Activated CD4-positive, alpha-beta T cell treated with anti-CD3 and anti-CD28 coated beads, Interleukin-2, amount 50 U/mL, for 16 hours (primary cell): ENCODE measurements at places on chromosomes 11 and 22.

DNA sequence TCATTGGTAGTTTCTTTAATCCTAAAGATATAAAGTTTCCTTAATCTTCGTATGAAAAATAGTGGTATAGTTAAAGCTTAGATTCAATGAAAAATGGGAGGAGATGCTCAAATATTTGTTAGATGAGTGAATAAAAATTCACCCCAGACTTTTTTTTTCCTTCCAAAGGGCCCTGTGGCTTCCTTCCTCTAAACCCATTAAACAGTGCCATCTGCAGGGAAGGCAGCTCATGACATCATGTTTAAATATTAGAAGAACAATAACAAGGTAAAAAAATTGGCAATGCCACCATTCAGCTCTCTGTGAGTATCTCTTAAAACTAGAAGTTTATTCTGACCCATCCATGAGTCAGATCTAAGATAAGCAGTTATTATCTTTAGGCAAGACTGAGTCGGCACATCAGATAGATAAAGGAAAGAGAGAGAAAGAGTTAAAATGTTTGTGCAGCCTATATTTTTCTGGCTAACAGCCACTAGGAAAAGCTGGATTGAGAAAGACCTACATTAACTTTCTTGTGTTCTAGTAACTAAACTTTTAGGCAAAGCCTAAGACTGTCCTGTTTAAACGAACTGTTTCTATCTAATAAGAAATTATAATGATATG is 19.1 kb upstream of the OOSP1 start:
- peak; percentile 31 for DNase-seq

- DNase-seq, result no peak
These were observed 62.9 kb downstream of the CRYBB2 start for GRCh38 chr22:25282346-25282670.

DNA sequence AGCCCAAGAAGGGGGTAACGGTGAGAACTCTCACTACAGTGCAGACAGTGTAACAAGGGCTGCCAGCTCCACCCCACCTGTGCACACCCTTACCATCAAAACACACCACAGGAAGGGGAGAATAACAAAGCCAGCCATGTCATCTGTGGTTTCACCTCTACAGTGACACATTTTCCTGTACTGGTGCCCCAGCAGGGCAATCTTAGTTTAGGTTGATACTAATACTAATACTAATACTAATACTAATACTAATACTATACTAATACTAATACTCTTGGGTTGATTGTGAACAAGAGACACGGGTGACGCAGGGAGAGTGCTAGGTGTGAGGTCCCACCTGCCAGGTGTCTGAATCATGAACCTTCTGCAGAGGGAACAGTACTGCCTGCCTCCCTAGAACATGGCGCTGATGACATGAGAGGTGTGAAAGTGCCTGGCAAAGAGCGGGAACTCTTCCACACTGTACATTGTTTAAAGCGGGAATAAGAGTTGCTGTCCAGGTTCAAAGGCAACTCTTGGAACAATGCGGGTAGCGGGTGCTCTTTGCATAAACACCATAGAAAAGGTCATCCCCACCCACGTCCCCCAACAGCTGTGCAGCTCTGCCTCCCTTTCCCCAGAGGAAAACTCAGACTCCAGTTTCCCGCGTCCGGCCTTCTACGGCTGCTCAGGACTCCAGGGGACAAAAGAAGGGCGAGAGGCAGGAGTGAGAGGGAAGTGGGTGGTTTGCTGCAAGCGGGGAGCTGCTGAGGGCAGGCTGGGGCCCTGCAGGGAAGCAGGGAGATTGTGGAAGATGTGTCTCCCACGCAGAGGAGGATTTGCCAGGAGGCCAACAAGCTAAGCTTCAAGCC is 25.0 kb upstream of the TMPRSS4 start:
- DNase-seq, result peak; percentile 73

DNA sequence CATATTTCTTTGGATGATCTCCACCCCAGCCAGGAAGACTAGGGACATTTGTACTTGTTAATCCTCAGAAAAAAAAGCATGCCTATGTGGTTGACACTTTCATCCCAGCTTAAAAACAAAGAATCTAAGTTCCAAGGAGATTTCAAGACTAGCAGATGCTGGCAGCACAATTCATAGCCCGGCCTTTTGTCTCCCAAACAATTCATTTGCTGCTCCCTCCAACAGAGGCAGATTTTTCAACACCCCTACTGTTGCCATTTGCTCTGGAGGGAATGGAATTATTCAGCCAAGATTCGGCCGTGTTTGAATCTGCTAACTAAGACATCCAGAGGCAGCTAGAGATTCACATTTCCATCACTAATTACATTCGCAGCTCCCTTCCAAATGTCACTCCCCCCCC is 15.3 kb downstream of the P2RX3 start:
- DNase-seq, result no peak

DNA sequence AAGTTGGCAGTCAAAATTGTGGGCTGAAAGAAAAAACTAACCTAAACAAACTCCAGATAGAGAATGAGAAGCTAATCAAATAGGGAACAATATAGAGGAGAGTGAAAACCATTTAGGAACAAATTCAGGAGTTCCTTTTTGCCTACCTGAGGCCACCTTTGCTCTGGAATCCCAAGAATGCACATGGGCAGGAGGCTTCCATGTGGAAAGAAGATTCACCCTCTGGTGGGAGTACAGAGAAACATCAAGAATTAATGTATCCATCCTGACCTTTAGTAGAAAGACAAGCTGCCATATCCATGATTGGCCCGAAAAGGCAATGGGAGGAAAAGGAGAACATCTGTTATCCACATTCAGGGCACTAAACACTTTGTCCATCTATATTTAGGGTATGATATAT is 35.0 kb upstream of the MRGPRX1 start:
- no peak for DNase-seq

- peak; percentile 55 for DNase-seq
These were observed 20.9 kb downstream of the TSKU start for GRCh38 chr11:76803811-76804600.

DNA sequence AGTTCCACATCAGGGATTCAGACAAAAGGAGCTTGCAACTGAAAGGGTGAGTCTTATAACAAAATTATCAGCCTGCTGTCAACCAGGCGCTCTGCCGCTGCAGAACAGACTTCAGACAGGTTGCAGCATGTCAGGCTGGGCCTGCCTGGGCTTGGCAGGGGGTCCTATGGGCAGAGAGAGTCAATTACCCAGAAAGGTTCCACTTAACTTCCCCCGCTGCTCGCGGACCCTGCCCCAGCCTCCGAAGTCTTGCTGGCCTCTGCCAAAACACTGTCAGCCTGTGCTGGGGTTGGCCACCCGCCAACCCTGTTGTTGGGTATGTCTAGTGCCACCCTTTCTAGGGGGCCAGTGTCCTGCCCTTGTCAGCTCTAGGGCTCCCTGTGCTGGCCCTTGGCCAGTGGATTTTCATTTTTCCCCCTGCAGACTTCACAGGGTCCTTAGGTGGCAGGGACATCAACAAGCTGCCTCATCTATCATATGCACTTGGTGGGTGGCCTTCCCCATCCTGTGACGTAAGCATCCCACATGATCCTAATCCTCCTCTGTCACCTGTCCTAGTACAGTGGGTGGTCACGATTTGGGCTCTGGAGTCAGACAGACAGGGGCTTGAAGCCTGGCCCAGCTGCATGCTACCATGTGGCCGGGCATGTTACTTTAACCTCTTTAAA is 166.5 kb upstream of the CADM1 start:
- DNase-seq, result no peak

GRCh38 chr11:11948242-11948947 is 60.0 kb downstream of the DKK3 start:
- no peak for DNase-seq

DNA sequence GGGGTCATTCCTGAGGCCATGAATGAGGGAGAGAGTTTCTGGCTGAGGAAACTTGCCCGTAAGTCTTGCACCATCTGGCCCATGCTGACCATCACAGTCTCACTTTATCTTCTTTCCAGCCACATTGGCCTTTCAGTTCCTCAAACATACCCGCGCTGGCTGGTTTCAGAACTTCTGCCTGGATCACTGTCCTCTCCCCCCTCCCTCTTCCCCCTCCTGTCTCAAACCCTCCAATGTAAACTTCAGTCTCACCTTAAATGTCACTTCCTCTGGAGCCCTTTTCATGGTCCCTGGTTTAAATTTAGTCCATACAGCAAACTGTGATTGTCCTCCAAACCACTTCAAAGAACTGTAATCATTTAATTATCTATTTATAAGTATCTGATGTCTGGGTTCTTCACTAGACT is 3.7 kb upstream of the TMEM109 start:
- no peak for DNase-seq

GRCh38 chr22:20654343-20655208 is 119.3 kb upstream of the SERPIND1 start:
- no peak for DNase-seq

DNA sequence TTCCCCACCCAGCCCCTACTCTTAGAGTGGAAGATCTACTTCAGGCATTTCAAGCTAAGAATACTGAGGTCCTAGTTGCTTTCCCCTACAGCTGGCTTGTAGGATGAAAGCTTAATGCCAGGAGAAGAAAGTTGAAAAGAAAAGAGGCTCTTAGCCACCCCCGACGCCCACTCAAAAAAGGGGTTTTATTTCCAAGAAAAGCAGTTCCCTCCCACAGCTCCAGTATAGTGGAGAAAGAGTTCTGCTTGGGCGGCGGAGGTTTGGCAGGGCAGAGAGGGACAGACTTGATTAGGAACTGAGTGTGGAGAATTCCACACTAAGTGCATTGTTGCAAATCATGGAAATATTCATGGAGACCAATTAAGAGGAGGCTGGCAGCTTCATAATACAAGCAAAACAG is 470.9 kb downstream of the ETS1 start:
- no peak for DNase-seq

DNA sequence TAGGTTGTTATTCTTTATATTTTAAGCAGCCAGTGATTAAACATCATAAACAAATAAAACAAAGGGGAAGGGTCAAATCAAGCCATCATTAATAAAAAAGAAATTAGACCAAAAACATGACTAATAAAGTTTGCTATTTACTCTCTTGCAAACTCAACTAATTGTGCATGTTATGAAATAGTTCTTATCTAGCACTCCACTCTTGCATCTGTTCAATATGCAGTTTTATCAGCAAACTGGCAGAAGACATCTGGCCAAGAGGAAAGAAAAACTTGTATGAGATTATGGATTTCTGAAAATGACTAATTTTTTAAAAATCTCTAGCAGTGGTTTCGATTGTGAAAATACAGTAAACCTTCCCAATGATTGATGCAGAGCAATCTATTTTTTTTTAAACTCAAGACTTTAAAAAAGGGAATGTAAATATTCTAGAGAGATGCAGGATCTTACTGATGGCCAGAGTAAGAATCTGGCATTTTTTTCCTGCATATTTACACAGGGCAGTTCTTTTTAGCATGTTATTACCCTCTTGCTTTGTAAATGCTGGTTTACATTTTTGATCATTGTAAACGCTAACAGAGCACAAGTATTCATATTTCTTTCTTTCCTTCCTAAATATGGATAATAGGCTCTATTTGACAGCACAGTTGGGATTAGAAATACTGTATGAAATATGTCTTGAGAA is 83.3 kb downstream of the GRIA4 start:
- DNase-seq, result no peak

GRCh38 chr22:32338757-32339156 is 18.9 kb upstream of the RFPL3 start:
- no peak for DNase-seq

GRCh38 chr22:27416511-27417420 is 384.8 kb downstream of the MN1 start:
- DNase-seq, result no peak

DNA sequence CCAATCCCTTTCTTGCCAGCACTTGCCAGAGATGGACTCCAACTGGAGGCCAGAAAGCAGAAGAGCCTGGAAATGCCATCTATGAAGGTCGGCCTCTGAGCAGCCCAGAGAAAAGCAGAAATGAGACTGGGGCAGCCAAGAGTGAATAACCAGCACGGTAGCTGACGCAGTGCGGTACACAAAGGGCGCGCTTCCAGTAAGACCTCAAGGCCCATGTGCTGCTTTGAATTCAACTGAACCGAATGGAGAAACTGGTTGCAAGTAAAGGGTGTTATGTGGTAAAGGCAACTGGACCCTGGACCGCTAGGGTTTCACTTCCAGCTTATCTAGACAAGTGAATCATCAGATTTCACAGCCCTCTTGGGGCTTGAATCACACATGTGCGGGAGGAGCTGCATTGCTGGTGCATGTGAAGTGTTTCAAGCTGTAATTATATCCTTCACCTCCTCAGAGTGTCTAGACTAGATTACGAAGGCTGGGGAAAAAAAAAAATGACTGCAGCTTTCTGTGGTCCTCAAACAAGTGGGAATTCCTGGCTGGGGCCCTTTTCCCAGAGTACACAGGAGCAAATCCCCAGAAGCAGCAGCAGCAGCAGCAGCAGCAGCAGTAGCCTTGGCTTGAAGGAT is 128.9 kb downstream of the CCDC34 start:
- DNase-seq, result no peak

- DNase-seq, result no peak
These were observed 184.2 kb downstream of the FAM76B start for GRCh38 chr11:95605271-95605940.

- DNase-seq, result no peak
These were observed 154.2 kb downstream of the MIAT start for GRCh38 chr22:26811647-26811992.

GRCh38 chr11:35141071-35141470 is 2.1 kb downstream of the CD44 start:
- DNase-seq, result no peak

- no peak for DNase-seq
These were observed 95.7 kb upstream of the NNMT start for GRCh38 chr11:114200351-114201133.

- no peak for DNase-seq
These were observed 66.6 kb upstream of the RDX start for GRCh38 chr11:110362971-110363509.

GRCh38 chr11:86292912-86293616 is 9.0 kb upstream of the HIKESHI start:
- DNase-seq, result peak; percentile 91

DNA sequence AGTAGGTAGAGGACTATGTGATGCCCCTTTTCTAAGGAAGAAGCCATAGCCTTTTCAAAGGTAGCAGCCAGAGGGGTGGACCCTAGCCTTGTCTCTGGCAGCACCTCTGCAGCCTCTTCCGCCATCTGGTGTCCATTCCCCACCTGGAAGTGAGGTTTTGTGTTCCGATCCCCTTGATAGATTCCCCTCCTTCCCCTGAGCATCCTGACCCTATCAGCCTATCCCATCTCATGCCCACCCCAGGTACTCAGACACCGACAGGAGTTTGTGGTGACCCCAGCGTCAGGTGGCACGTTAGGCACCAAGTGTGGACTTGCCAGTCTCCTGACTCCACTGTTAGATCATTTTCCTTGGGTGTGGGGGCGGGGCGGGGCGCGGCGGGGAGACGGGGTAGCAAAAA is 398 bp upstream of the FAM89B start:
- no peak for DNase-seq
